ENCODE measurements at places on chromosomes 11 and 22.

GRCh38 chr11:1116666-1117390 is 40.9 kb upstream of the MUC5AC start:
- H3K4me1 ChIP-seq: peaks cover 4% of the 10 kb centered on the region
- H3K4me3 ChIP-seq: no peak overlapping the region
- no peaks in the 10 kb centered on the region for H3K36me3 ChIP-seq
- no peak for DNase-seq

GRCh38 chr11:78957476-78958245 is 383.0 kb upstream of the NARS2 start:
- H3K27me3 ChIP-seq: no peaks in the 10 kb centered on the region
- H3K27ac ChIP-seq: peak overlapping the region; percentile 76
- no peak for DNase-seq
- H3K4me3 ChIP-seq: no peak overlapping the region
- peaks cover 42% of the 10 kb centered on the region for H3K4me1 ChIP-seq
- no peaks in the 10 kb centered on the region for H3K36me3 ChIP-seq

GRCh38 chr11:116984589-116984988 is 113.6 kb downstream of the SIK3 start:
- H3K36me3 ChIP-seq: peaks cover 3% of the 10 kb centered on the region
- no peaks in the 10 kb centered on the region for H3K27me3 ChIP-seq
- H3K4me1 ChIP-seq: peaks cover 19% of the 10 kb centered on the region
- DNase-seq: no peak
- H3K4me3 ChIP-seq: no peak overlapping the region
- no peak overlapping the region for H3K27ac ChIP-seq

GRCh38 chr11:123439616-123440015 is 9.5 kb downstream of the GRAMD1B start:
- H3K36me3 ChIP-seq: no peaks in the 10 kb centered on the region
- H3K4me1 ChIP-seq: no peaks in the 10 kb centered on the region
- no peak overlapping the region for H3K4me3 ChIP-seq
- H3K27ac ChIP-seq: no peak overlapping the region
- peaks cover 10% of the 10 kb centered on the region for H3K27me3 ChIP-seq

- DNase-seq: no peak
- no peak overlapping the region for H3K27ac ChIP-seq
- H3K4me1 ChIP-seq: peaks cover 5% of the 10 kb centered on the region
- no peak overlapping the region for H3K4me3 ChIP-seq
These were observed 50.2 kb upstream of the TP53I11 start for GRCh38 chr11:45000918-45001317.

- no peaks in the 10 kb centered on the region for H3K36me3 ChIP-seq
- H3K27ac ChIP-seq: no peak overlapping the region
- no peak overlapping the region for H3K4me3 ChIP-seq
- no peak for DNase-seq
- H3K4me1 ChIP-seq: peaks cover 8% of the 10 kb centered on the region
These were observed 1.3 kb upstream of the UBE4A start for GRCh38 chr11:118358071-118358470.

- H3K27me3 ChIP-seq: no peaks in the 10 kb centered on the region
- H3K4me3 ChIP-seq: no peak overlapping the region
- no peak for DNase-seq
- H3K27ac ChIP-seq: no peak overlapping the region
These were observed 187.5 kb downstream of the IGLL1 start for GRCh38 chr22:23392420-23393121.

- DNase-seq: no peak
- no peaks in the 10 kb centered on the region for H3K36me3 ChIP-seq
- peaks cover 40% of the 10 kb centered on the region for H3K27me3 ChIP-seq
These were observed 13.1 kb upstream of the ABCC8 start for GRCh38 chr11:17489751-17490150.
